Right cardiac atrium (tissue), 5 donors: ENCODE measurements at places on chromosomes 3 and 15. TPM values are rescaled to one million over a fixed set of nuclear protein-coding genes. Genes with fewer than 3 reads are reported as not detected.

DNA sequence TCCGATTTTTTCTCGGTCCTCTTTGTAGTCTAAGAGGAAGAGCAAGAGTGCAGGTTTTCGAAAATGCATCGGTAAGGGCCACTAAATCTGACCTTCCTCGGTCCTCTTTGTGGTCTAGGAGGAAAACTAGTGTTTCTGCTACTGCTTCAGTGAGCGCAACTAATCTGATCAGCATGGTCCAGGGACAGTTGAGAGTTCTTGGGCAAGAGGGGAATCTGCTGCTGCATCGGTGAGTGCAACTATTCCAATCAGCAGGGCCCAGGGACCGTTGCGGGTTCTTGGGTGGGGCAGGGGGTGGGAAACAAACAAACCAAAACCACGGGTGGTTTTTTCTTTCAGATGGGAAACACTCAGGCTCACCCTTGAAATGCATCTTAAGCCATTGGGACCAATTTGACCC, 10.5 kb upstream of the OSBPL11 start:
- DNase-seq: no peak

DNA sequence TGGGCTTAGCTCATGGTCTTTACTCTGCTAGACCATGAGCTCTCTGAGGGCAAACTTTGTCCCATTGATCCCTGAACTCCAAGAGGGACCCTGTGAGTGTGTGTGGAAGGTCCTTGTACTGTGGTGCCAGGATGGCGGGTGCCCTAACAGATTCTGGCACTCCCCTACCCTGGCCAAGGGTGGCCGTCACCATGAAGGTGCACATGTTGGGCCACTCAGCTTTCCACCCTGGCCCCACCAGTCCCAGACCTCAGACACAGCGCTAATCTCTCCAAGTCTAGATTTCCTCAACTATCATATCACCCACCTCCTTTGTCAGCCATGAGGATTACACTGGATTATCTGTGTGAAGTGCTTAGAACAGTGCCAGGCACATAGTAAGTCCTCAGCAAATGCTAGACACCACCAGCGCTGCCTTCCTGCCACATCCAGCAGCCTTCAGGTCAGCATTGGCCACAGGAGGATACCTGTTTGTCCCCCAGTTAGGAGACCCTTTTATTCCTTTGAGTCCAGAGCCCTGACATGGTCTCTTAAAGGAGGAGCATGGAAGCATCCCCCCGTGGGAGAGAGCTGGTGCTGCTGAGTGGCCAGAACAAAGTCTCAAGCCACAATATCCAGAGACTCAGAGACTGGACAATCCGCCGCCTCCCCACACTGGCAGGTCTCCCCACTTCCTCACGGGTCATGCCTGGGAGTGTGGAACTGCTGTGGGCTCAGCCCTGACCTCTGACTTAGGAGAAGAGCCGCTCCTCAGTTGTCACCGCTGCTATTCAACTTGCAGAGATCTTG, 44.5 kb upstream of the SLCO2A1 start:
- DNase-seq: no peak

DNA sequence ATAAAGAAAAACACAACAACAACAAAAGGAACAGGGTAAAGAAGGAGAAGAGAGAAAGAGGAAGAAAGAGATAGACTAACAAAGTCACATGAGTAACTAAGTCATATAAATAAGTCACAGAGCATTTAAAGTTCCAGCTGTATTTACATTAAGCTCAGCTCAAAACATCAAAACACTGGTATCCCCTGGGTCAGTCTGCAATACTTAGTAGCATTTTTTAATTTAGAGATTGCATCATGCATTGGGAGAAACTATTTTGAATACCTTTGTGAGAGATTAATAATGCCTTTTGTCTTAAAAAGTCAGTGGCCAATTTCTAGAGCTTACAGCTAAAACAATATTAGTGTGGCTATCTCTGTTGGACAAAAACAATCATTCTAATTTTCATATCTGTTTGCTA, 78.4 kb downstream of the NEK10 start:
- no peak for DNase-seq

GRCh38 chr15:92877416-92877815, 22.7 kb upstream of the CHD2 start:
- no peak for DNase-seq

- DNase-seq: no peak
Measured at GRCh38 chr3:98530676-98531075, 1.1 kb upstream of the GPR15 start.

GRCh38 chr3:95148107-95148506, 1085.2 kb downstream of the NSUN3 start:
- DNase-seq: no peak

DNA sequence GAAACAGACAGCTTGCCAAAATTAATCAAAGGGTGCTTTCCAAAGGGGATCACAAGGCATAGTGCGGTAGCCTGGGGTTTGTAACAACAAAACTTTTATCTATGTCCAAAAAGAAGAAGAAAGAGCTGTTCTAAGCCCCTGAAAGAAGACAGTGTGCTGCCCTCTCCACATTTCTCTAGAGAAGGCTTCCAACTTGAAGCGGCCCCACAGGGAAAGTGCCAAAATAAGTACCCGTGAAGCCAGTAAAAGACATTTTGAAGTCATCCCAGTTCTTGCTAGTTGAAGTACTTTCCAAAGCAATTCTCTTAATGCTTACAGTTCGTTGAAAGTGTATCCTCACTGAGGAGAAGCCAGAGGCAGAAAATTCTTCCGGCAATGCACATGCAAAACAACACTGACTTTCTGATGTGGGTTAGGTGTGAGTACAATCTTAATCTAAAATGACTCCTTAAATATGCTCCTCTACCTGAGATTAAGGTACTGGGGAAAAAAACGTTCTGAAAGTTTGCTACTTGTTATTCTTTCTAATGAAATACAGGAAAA, 21.3 kb downstream of the GPR15 start:
- DNase-seq: no peak

DNA sequence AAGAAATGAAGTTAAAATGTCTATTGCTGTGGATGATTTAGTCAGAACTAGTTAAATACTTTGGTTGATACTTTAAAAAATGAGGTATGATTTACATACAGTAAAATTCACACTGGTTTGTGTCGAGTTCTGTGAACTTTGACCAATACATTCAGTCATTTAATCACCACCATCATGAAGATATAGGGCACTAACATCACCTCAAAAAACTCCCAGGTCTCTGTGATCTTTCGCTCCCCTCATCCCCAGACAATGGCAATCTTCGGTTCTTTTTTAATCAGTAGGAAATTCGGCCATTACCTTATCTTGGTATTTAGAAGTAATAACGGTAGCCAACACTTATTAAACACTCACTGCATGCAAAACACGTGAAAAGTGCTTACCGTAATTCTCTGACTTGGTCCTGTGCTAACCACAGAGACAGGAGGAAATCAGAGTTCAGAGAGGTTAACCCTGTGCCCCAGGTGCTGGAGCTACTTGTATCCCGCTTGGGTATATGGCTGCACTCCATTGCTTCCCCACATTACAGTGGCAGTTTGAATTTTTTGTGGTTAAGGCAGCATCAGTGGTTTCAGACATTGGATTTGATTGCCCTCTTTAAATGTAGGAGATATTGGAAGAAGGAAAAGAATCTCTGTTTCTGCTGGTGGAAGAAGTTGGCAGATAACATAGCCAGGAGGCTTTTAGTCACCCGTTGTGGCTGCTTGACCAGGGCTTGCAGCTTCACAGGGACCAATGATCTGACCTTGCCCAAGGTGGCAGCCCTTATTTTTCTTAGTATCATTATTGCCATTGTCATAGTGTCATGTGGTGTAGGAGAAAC, 4.2 kb downstream of the PLCL2 start:
- DNase-seq: no peak

GRCh38 chr3:174397848-174398247, 461.3 kb upstream of the NAALADL2 start:
- DNase-seq: no peak

DNA sequence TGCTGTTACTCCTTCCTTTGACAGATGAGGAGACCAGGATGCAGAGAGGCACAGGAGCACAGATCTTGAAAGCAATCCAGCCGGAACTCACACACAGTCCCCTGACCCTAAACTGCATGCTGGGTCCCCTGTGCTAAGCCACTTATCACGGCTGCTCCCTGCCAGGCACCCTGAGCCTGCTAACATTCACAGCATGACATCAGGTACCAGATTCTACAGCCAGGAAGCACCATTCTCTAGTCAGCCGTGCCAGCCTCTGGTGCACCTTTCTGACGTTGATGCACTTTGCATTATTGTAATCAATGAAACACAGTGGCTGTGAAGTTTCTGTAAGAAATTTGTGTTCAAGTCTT, 247.3 kb downstream of the OCA2 start:
- no peak for DNase-seq

DNA sequence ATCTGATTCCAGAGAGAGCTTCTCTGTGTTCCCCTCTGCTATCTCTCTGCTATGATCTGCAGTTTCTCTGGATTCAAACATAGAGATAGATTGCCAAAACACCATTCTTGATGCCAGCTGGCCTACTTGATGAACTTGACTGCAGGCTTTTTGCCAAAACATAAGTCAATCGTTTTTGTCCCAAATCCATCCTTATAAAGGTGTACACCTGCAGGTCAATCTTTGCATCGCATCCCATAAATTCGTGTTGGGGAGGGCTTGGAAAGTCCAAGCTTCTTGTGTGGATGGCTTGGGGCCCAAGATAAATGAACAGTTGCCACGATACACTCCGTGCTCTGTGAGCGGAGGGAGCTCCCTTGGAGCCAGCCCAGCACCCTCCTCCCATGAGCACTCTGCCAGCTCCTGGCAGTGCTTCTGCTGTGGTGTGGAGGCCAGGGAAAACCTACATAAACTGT, 2.7 kb downstream of the CERS3 start:
- DNase-seq: peak; percentile 92

The CHRFAM7A gene
- polyA plus RNA-seq: 1.3 TPM

The MASP1 gene
- 21.2 TPM for polyA plus RNA-seq

The FYTTD1 gene
- 17.2 TPM for polyA plus RNA-seq

The SLC9C1 gene
- polyA plus RNA-seq: 0.14 TPM

The EXD1 gene
- polyA plus RNA-seq: not detected
